Stimulated activated CD4-positive, alpha-beta T cell treated with anti-CD3 and anti-CD28 coated beads, TNF-alpha, amount 100 ng/mL, for 4 hours (primary cell): ENCODE measurements at places on chromosomes 7 and 10.
A peak's percentile ranks its signal among the peaks of the same experiment; 100 is the strongest.

DNA sequence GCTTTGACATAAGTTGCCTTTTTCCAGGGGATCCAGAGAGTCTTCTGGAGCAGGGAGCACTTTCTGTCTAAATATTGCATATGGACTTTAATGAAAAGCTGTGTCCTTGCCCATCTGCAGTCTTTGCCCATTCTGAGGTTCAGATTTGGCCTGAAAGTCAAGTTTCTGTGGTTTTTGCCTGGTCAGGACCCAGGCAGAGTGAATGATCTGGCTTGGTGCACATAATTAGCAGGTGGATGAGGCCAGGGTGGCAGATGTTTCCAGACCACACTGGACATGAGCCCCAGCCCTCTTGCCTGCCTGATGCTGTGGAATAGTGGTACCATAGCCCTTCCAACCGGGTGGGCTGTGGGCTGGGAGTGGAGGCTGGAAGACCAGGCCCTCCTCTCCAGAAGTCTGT is 11.0 kb downstream of the HECW1 start:
- DNase-seq = no peak

DNA sequence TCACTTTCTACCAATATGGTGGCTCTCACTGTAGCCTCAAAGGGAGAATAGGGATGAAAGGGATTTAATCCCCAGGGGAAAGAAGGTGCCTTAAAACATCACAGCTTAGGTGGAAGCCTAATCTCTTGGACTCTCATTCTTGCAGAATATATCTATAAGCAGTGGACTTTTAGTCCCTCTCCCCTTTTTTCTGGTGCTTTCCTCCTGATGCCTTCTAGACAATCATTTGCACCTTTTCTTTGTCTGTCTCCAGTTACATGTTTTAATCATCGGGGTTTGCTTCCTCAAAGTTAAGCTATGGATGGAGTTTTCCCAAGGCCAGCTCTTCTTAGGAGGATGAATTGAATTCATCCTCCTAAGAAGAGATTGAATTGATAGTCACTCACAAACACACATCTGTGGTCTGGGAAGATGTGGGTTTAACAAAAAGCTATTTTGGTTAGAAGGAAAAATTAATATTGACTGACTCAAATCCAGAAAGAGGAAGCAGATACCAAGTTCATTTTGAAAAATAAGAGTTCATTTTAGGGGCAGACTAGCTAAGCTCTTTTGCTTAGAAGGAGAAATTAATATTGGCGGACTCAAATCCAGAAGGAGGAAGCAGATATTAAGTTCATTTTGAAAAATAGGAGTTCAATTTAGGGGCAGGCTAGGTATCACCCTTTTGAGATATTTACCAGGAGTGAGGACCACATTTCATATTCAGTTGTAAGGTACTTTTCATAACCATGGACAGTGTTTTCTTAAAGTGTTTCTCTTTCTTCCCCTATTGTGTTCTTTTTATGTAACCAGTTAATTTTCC is 35.2 kb upstream of the PLEKHS1 start:
- DNase-seq = no peak

DNA sequence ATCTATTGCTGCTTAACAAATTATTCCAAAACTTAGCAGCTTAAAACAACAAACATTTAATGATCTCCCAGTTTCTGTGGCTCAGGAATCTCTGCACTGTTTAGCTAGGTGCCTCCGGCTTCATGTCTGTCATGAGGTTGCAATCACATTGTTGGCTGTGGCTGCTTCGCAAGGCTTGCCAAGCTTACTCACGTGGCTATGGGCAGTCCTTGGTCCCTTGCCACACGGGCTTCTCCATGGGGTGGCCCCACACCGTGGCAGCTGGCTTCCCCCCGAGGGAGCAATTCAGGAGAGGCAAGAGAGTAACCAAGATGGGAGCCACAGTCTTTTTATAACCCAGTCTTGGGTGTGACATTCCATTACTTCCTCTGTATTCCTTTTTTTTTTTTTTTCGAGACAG is 67.4 kb downstream of the NEURL1 start:
- DNase-seq = no peak

GRCh38 chr7:151518105-151518946 is 1.4 kb downstream of the RHEB start:
- DNase-seq = peak; percentile 31

DNA sequence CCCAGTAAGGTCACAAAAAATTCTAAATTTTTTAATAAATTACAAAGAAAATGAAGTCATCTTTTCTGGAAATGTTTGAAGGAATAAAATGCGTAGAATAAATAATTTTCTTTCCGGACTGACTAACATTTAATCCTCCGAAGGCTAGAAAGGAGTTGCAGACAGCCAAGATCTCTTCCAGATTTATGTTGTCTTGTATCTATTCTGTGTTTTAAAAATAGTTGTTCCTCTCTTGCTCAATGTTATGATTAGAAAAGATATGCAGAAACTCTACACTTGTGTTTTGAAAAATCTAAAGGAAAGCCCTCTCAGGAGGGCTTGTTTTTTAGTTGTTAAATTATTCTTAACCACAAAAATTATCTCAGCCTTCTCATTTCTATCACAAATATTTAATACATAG is 70.7 kb downstream of the MACC1 start:
- no peak for DNase-seq

DNA sequence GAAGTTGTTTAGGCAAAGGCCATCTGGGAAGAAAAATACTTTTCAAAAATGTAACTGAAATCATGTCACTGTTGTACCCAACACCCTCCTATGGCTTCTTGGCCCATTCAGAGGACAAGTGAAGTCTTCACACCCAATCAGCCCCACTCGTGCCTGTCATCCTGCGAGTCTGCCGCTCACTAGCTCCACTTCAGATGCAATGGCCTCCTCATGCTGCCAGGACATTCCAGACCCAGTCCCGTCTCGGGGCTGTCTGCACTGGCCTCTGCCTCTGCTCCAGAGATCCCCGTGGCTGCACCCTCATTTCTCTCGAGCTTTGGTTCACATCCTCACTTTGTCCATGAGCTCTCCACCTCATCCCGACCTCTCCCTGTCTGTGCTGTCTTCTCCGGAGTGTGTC is 227.1 kb downstream of the KCNMA1 start:
- DNase-seq = no peak

- DNase-seq = no peak
These were observed 42.8 kb upstream of the RABGEF1 start for GRCh38 chr7:66697449-66698438.

- no peak for DNase-seq
These were observed 73.6 kb downstream of the PODXL start for GRCh38 chr7:131482800-131483199.

GRCh38 chr10:17454161-17455014 is at the start of gene ST8SIA6:
TSS of gene ST8SIA6 (minus strand) at chr10:17454595. CDS start at chr10:17454255, 340 bp downstream.
- DNase-seq = peak; percentile 12

DNA sequence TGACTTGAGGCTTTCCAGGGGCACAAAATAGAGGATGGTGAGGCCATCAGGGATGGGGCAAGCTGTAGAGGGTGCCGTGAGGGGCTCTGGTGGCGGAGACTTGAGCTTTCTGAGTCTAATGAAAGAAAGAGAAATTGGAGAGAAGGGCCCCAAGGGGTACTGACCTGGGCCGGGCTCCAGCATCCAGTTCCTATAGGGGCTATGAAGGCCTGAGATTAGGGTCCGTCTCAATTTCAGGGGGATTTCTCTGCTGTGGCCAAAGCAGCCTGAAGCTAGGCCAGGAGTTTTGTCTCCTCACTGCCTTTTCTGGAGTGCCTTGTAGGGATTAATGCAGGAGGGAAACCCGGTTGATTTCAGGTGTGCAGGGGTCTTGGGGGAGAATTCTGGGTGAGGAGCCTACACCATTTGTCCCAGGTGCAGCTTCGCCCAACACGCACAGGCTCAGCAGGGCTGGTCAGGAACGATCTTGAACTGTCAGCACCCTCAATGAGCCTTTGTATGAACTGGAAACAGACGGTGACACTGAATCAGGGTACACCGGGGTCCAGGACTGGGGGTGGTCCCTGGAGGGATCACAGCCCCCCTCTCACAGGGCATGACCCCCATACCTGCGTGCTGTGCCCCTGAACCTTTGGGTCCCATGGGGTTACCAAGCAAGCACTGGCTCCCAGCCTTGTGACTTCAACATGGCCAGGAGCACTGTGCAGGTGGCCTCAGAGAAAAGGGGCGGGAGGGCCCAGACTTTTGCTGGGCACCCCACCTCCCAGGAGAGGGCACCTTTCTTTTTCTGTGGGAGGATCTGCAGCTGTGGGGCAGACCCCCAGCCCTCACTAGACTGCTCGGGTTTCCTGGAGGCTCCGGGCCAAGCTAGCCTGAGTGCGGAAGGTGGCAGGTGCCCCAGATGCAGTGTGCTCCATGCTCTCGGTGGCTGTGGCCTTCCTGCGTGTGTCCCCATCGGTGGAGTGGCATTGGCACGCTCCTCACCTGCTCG is 122.9 kb upstream of the RET start:
- DNase-seq = no peak

- no peak for DNase-seq
These were observed 442.0 kb upstream of the ANKRD30A start for GRCh38 chr10:36683421-36683820.

- no peak for DNase-seq
These were observed 1.1 kb upstream of the DIP2C start for GRCh38 chr10:690372-691161.

DNA sequence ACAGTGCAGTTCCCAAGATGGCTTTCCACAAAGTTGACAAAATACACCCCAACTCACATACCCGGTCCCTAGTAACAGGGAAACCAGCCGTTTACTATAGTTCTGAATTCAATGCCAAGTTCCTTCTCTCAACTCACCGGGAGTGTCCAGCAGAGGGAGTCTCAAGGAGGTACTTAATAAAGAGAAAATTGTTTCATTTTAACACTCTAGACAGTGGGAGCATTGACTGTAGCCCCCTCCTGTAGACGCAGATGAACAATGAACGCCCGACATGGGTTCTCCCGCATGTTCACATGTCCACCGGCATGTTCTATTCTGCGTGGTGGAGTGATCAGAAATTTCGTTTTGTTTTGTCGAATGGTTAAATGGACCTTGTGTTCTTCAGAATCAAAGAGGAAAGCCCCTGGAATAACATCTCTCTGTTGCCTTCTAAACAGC is 1.9 kb downstream of the HIPK2 start:
- DNase-seq = peak; percentile 31

DNA sequence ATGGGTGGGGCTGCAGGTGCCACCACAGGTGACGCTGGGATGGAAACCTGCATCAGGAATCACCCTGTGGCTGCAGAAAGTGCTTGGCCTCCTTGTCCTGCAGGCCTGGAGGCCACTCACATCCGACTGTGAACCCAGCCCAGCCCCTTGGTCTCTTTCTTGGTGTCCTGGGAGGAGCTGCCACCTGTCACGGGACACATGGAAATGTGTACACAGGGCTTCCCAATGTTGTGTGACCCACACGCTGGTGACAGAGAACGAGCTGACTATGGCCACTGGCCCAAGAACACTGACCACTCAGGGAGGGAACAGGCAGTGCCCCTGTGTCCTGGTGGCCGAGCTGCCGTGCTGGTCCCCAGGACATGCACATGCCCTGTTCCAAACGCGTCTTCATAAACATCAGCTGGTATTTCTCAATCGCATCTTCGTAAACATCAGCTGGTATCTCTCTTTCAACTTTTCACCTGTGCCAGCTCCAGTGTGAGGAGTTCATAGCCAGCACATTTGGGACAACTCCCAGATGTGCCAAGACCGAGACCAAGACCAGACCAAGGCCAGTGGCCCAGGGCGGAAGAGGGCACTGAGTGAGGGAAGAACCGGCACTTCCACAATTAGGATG is 57.9 kb upstream of the INPP5A start:
- DNase-seq = no peak

DNA sequence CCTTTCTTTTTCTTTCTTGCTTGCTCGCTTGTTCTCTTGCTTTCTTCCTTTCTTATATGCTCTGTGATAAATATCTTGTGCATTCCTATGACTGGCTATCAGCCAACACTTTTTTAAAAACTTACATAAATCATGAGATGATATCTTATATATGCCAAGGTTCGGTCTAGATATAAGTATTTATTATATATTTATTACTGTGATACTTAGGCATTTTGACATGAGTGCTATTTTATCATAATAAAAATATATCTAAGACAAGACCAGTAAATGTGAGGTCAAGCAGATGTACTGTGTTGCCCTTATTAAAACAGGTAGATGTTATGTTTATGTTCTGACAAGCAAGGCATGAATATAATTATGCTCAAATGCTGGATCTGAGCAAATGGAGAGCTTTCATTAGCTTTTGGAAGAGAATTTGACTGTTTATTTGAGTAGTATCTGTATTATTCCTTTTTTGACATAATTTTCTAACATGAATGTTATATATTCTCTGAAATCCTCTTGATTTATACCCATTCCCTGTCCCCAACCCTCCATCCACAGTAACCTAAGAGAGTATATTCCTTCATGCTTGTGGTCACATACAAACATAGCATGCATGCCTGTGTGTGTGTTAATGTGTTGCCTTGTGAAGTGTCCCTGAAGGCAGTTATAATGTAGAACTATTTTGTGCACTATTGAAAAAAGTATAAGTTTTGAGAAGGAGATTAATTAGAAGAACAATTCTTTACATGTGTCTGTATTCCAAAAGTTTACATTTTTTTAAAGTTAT is 158.0 kb downstream of the HDAC9 start:
- no peak for DNase-seq

- no peak for DNase-seq
These were observed 87.0 kb upstream of the IGFBP3 start for GRCh38 chr7:46007990-46008643.

GRCh38 chr10:108812296-108812695 is 1111.0 kb downstream of the XPNPEP1 start:
- no peak for DNase-seq

DNA sequence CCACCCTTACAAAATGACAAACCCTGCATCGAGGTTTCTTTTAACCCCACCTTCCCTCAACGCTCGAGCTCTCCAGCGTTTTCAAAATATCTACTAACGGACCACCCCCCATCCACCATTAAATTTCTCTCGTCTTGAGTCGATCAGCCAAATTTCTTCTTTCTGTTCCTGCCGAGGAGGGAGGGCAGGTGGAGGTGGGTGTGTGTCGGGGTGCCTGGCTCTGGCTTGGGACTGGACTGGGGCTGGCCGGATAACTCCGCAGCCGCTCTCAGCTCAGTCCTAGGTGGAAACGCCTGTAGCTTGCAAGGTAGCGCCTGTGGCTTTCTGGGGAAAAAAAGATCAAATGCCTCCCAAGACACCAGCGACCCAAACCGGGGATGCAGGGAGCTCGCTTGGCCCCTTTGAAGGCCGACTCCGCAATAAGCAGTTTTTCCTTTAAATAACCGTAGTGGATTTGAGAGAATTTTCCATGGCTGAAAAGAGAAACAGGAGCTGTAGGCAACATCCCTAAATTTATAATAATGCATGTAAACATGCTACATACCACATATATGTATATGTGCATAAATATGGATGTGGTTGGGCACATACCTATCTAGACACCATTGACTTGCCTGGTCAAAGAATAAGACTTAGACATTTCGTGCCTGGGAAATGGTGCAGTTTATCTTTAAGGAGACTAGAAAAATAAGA is 1.9 kb upstream of the TMEM178B start:
- DNase-seq = no peak

DNA sequence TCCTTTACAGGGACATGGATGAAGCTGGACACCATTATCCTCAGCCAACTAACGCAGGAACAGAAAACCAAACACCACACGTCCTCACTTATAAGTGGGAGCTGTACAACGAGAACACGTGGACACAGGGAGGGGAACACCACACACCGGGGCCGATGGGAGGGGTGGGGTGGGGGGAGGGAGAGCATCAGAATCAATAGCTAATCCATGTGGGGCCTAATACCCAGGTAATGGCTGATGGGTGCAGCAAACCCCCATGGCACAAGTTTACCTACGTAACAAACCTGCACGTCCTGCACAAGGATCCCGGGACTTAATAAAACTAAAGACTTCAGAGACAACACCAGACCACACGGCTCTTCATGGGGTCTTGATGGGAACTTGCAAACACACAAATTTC is 82.2 kb upstream of the DIP2C start:
- no peak for DNase-seq

GRCh38 chr10:86258941-86259340 is 107.7 kb downstream of the GRID1 start:
- no peak for DNase-seq
